Keratinocyte (primary cell): ENCODE measurements at places on chromosomes 3 and 15. TPM values are rescaled to one million over a fixed set of nuclear protein-coding genes. Genes with fewer than 3 reads are reported as not detected.

Gene C3orf85
- polyA plus RNA-seq, result not detected in 3 replicates

Gene GPR160
- polyA plus RNA-seq, result 0.12 to 0.29 TPM (median 0.22 TPM) in 3 replicates

Gene NOX5
- polyA plus RNA-seq, result 0.09 to 0.18 TPM (median 0.16 TPM) in 3 replicates

Gene MTHFS
- 23.6 to 35.5 TPM (median 33.8 TPM) in 3 replicates for polyA plus RNA-seq

- no peak overlapping the region for H3K4me3 ChIP-seq
- H3K27me3 ChIP-seq, result no peaks in the 10 kb centered on the region
- H3K27ac ChIP-seq, result no peak overlapping the region
- no peaks in the 10 kb centered on the region for H3K36me3 ChIP-seq
- no peak for DNase-seq
These were observed 17.3 kb downstream of the HDAC11 start for GRCh38 chr3:13497386-13497785.

- DNase-seq, result no peak
- peak within 1 kb of the TSS; percentile 61 for H3K4me3 ChIP-seq
- H3K27me3 ChIP-seq, result no peaks in the 10 kb centered on the region
- H3K27ac ChIP-seq, result peak within 1 kb of the TSS; percentile 63
These were observed at the start of gene CLASP2 for GRCh38 chr3:33717866-33718594. Gene CLASP2, minus strand, starts transcription at chr3:33718254. Its CDS starts 252 bp downstream, at chr3:33718002.

GRCh38 chr15:90683876-90684275 is 33.3 kb upstream of the BLM start:
- no peak for DNase-seq
- no peak overlapping the region for H3K27ac ChIP-seq
- H3K4me3 ChIP-seq, result no peak overlapping the region
- H3K27me3 ChIP-seq, result no peaks in the 10 kb centered on the region

DNA sequence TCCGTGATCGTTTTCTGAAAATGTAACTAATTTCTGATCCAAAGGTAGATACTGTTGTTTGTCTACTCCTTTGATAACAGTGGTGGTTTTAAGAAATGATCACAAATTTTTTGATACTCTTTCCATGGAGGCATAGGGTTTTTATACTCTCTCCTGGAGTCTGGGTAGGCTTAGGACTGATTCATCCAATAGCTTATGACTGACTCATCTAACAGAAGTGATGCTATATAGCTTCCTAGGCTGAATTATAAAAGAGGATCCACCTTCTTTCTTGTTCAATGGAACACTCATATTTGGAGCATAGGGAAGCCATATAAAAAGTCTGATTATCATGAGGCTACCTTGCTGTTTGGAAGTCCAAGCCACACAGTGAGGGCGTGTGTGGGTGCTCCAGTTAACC is 84.3 kb downstream of the CHST2 start:
- no peak for DNase-seq
- no peaks in the 10 kb centered on the region for H3K36me3 ChIP-seq
- H3K4me1 ChIP-seq, result no peaks in the 10 kb centered on the region
- no peak overlapping the region for H3K27ac ChIP-seq

DNA sequence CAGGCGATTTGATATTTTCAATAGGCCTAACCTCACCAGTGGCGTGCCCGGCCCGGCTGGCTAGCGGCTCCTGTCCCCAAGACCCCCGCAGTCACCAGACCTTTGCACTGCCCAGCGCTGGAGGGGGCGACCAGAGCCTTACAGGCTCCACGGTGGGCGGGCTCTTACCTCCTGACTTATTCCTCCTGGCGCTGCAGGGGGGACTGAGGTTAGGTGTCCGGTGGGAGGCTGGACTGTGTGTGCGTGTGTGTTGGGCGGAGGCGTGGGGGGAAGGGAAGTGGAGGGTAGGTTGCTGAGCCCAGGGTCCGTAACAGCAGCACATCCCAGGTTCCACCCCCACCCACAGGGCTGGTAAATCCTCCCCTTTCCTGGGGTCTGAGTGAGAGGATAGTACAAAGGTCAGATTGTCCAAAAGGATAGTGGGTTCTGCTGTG is 27.5 kb upstream of the THRB start:
- no peak overlapping the region for H3K27ac ChIP-seq
- peaks cover 16% of the 10 kb centered on the region for H3K4me1 ChIP-seq
- H3K27me3 ChIP-seq, result peaks cover 6% of the 10 kb centered on the region
- H3K4me3 ChIP-seq, result peak overlapping the region; percentile 56
- no peaks in the 10 kb centered on the region for H3K36me3 ChIP-seq

DNA sequence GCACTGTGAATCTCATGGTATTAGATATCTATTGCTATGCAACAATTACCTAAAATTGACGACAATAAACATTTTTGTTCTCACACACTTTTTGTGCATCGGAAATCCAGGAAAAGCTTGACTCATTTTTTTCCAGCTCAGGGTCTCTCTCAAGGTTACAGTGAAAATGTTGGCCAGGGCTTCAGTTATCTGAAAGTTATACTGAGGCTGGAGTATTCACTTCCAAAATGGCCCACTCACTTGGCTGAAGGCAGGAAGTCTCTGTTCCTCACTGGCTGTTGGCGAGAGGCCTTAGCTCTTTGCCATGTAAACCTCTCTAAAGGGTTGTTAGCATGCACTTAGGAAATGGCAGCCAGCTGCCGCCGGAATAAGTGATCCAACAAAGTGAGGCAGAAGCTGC is 41.4 kb downstream of the OSTN start:
- no peak for DNase-seq
- no peaks in the 10 kb centered on the region for H3K4me1 ChIP-seq
- H3K36me3 ChIP-seq, result no peaks in the 10 kb centered on the region
- no peak overlapping the region for H3K4me3 ChIP-seq
- H3K27me3 ChIP-seq, result no peaks in the 10 kb centered on the region
